ENCODE measurements at places on chromosomes 2 and 18.

DNA sequence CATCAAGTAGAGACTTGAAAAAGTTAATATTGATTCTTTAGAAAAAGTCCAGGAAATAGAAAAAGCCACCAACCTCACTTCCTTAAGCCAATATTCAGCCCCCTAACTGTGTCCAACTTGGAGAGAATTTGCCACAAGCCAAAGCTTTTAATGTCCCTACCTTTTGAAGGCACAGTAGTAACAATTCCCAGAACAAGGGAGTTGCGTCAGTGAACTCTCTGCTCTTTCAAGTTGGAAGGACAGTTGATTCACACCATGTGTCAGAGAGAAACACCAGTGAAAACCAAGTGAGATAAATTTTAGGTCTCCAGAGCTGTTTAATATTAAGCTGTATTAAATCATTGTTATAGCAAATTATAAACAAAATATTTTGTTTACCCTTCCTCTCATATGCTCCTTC is 66.1 kb downstream of the EXOC6B start:
- peaks cover 15% of the 10 kb centered on the region for H3K4me1 ChIP-seq
- H3K4me3 ChIP-seq, result no peak overlapping the region
- H3K36me3 ChIP-seq, result no peaks in the 10 kb centered on the region
- no peak overlapping the region for H3K27ac ChIP-seq

GRCh38 chr2:136030406-136030805 is 45.0 kb upstream of the DARS1 start:
- no peak for DNase-seq
- no peaks in the 10 kb centered on the region for H3K4me1 ChIP-seq
- no peak overlapping the region for H3K4me3 ChIP-seq
- no peaks in the 10 kb centered on the region for H3K36me3 ChIP-seq

GRCh38 chr18:40911582-40912254 is 1043.3 kb upstream of the PIK3C3 start:
- H3K36me3 ChIP-seq, result no peaks in the 10 kb centered on the region
- no peaks in the 10 kb centered on the region for H3K4me1 ChIP-seq
- H3K27me3 ChIP-seq, result no peaks in the 10 kb centered on the region
- H3K4me3 ChIP-seq, result no peak overlapping the region

DNA sequence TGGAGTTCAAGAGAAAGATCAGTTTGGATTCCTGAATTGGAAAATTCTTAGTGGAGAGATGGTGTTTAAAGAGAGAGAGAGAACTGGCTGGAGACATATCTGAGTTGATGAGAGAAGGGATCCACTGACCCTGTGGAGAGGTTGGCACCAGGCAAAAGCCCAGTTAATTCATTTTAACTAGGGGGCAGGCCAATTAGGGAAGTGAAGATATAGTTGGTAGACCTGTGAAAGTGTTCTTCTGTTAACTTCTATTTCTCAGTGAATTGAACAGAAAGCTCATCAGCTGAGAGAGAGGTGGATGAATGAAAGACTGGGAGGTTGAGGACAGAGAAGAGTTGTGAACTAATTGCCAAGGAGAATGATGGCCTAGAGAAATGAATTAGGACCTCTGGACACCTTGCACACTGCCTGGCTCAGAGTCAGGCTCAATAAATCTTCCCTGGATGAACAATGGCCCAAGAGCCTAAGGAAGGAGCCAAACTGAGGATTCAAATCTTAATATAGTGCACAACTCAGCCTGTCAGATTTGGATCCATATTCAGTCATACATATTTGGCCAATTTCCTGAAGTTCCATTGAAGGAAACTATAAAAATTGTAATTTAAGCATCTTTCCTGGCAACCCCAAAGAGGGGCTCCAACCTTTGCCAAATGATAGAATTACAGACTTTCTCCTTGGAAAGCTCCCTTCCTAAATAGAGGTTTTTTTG is 82.2 kb upstream of the RMDN2 start:
- no peak for DNase-seq
- no peaks in the 10 kb centered on the region for H3K27me3 ChIP-seq
- H3K4me3 ChIP-seq, result no peak overlapping the region
- H3K27ac ChIP-seq, result no peak overlapping the region
- no peaks in the 10 kb centered on the region for H3K4me1 ChIP-seq

DNA sequence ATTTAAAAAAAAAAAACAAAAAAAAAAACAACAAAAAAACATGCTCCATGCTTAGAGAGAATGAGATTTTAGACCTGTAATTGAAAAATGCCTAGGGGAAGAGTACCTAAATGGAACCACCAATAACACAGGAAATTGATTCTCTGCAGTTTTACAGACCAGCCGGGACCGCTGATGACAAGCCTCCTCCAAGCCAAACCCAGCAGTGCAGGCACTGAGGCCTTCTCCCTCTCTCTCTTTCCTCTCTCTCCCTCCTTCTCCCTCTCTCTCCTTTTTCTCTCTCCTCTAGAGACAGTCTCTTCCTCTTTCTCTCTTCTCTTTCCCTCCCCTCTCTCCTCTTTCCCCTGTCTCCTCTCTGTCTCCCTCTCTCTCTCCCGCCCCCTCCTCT is 228.8 kb upstream of the COPS8 start:
- H3K4me3 ChIP-seq, result no peak overlapping the region
- H3K27me3 ChIP-seq, result no peaks in the 10 kb centered on the region
- no peaks in the 10 kb centered on the region for H3K36me3 ChIP-seq
- H3K4me1 ChIP-seq, result peaks cover 6% of the 10 kb centered on the region

GRCh38 chr2:171492664-171493063 is 29.6 kb upstream of the CYBRD1 start:
- no peak overlapping the region for H3K27ac ChIP-seq
- H3K27me3 ChIP-seq, result no peaks in the 10 kb centered on the region
- no peak for DNase-seq

DNA sequence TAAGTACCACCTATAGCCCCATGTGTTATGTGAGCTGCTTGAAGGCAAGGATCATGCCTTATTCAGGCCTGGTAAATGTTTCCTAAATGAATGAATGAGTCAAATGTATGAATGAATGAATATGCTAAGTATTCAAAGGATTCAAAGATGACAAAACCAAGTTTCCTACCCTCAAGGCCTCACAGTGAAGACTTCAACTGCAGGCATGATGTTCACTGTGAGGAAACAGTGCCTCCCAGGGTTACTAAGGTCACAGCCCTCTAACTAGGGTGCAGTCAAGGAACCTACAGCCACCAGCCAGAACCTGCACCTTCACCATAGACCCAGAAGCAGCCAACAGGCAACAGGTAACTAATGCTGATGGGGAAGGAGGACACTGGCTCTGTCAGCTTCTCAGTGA is 69.3 kb downstream of the SUMO1 start:
- H3K4me3 ChIP-seq, result no peak overlapping the region
- H3K4me1 ChIP-seq, result no peaks in the 10 kb centered on the region
- no peaks in the 10 kb centered on the region for H3K36me3 ChIP-seq
- no peak overlapping the region for H3K27ac ChIP-seq

GRCh38 chr18:48391868-48392267 is 17.3 kb downstream of the ZBTB7C start:
- H3K27me3 ChIP-seq, result no peaks in the 10 kb centered on the region
- no peaks in the 10 kb centered on the region for H3K36me3 ChIP-seq
- no peak overlapping the region for H3K4me3 ChIP-seq
- H3K4me1 ChIP-seq, result peaks cover 26% of the 10 kb centered on the region
- H3K27ac ChIP-seq, result peak overlapping the region; percentile 41

DNA sequence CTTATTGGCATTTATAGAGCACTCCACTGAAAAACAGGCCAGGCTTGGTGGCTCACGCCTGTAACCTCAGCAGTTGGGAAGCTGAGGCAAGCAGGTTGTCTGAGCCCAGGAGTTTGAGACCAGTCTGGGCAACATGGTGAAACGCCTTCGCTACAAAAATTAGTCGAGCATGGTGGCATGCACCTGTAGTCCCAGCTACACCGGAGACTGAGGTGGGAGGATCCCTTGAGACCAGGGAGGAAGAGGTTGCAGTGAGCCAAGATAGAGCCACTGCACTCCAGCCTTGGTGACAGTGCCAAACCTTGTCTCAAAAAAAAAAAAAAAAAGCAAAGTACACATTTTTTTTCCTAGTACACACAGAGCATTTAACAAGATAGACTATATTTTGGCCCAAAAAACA is 96.1 kb downstream of the TGIF1 start:
- H3K36me3 ChIP-seq, result no peaks in the 10 kb centered on the region
- H3K27me3 ChIP-seq, result no peaks in the 10 kb centered on the region
- no peaks in the 10 kb centered on the region for H3K4me1 ChIP-seq
- no peak overlapping the region for H3K27ac ChIP-seq

- H3K36me3 ChIP-seq, result no peaks in the 10 kb centered on the region
- H3K4me3 ChIP-seq, result no peak overlapping the region
- DNase-seq, result no peak
- H3K4me1 ChIP-seq, result no peaks in the 10 kb centered on the region
- no peak overlapping the region for H3K27ac ChIP-seq
Observed at GRCh38 chr2:31401580-31401979, 13.0 kb downstream of the XDH start.

GRCh38 chr2:217371781-217372213 is 511.9 kb upstream of the TNP1 start:
- H3K4me3 ChIP-seq, result no peak overlapping the region
- peaks cover 9% of the 10 kb centered on the region for H3K4me1 ChIP-seq
- no peaks in the 10 kb centered on the region for H3K36me3 ChIP-seq
- no peak for DNase-seq
- no peak overlapping the region for H3K27ac ChIP-seq

- peak overlapping the region; percentile 85 for H3K4me3 ChIP-seq
- H3K4me1 ChIP-seq, result peaks cover 10% of the 10 kb centered on the region
- no peaks in the 10 kb centered on the region for H3K27me3 ChIP-seq
- H3K27ac ChIP-seq, result peak overlapping the region; percentile 99
- peak; percentile 62 for DNase-seq
Observed at GRCh38 chr2:42810971-42811811, 18.8 kb upstream of the HAAO start.

- H3K27me3 ChIP-seq, result no peaks in the 10 kb centered on the region
- H3K4me1 ChIP-seq, result peaks cover 3% of the 10 kb centered on the region
- no peak for DNase-seq
- H3K4me3 ChIP-seq, result no peak overlapping the region
- H3K27ac ChIP-seq, result no peak overlapping the region
Observed at GRCh38 chr18:3213300-3214059, 6.3 kb downstream of the MYOM1 start.

- DNase-seq, result no peak
- no peaks in the 10 kb centered on the region for H3K4me1 ChIP-seq
- no peaks in the 10 kb centered on the region for H3K36me3 ChIP-seq
- H3K4me3 ChIP-seq, result no peak overlapping the region
- no peak overlapping the region for H3K27ac ChIP-seq
Observed at GRCh38 chr2:31735716-31736115, 155.0 kb upstream of the SRD5A2 start.

DNA sequence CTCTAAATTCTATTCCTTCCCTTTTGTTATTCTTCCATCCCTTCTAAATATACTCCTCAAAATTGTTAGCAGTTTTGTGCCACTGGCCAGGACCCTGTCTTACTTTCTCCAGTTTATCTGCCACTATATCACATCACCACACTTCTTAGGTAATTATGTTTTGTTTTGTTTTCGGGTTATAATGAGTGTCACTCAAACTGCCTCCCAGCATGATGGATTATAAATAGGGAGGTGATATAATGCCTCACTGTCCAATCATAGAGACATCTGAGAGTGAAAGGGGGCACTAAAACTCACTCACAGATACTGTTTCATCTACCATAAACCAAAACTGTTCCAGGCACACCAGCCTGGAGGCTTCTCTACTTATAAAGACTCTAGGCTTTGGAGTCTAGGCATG is 3.5 kb downstream of the RSAD2 start:
- no peaks in the 10 kb centered on the region for H3K4me1 ChIP-seq
- no peaks in the 10 kb centered on the region for H3K36me3 ChIP-seq
- DNase-seq, result no peak

DNA sequence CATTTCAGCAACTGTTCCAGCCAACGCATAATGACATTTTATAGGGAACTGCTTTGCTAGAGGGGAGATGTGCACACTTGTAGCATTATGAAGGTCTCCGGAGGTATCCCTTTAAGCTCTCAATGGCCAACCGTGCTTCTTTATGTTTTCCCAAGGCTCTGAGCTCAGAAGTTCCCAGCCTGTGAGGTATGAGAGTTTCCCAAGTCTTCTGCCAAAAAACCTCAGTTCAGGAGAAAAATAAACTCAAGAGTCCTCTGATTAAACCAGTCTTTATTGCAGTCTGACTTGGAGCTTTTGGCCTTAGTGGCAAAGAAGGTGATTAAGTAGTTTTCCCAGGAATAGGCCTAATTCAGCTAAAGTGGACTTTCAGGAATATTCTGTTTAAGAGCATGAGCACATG is 35.4 kb upstream of the ZNF532 start:
- H3K36me3 ChIP-seq, result no peaks in the 10 kb centered on the region
- no peaks in the 10 kb centered on the region for H3K27me3 ChIP-seq
- peaks cover 24% of the 10 kb centered on the region for H3K4me1 ChIP-seq
- no peak overlapping the region for H3K4me3 ChIP-seq
- H3K27ac ChIP-seq, result peak overlapping the region; percentile 84

- no peaks in the 10 kb centered on the region for H3K27me3 ChIP-seq
- no peaks in the 10 kb centered on the region for H3K4me1 ChIP-seq
- no peak overlapping the region for H3K27ac ChIP-seq
- no peak overlapping the region for H3K4me3 ChIP-seq
- no peak for DNase-seq
Observed at GRCh38 chr18:14104906-14105748, 27.1 kb downstream of the ZNF519 start.

DNA sequence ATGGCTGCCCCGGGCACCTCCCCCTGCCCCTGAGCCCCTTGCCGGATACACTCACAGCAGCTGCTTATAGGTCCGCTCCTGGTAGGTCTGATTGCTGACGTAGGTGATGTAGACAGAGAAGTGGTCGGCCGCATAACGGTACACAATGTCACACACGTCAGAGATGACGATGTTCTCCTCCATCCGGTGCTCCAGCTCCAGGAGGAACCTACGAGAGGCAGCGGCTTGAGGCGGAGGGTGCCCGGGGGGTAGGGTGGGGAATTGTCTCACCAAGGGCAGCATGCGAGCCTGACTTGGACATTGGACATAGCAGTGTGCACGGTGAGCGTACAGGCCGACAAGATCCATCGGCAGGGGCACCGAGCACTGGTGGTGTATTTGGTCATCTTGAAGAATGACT is 22.8 kb downstream of the SNORC start:
- H3K4me1 ChIP-seq, result peaks cover 16% of the 10 kb centered on the region
- DNase-seq, result peak; percentile 9
- H3K4me3 ChIP-seq, result no peak overlapping the region

DNA sequence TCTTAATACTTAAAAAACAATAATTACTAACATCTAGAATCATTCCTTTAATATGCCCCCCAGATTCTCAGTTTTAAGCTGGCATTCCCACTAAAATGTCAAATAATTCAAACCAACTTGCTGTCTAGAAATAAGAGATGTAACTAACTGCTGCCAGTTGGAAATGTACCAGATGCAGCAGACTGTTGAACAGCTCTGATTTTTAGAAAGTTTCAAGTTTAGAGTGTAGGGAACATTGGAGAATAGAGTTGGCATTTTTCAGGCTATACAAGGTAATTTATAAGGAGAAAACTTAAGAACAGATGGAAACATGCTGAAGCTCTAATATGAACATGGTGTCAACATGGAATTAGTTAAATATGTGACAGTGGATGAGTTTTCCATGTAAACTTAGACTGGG is 101.4 kb downstream of the PTRHD1 start:
- no peak for DNase-seq
- no peak overlapping the region for H3K27ac ChIP-seq
- no peaks in the 10 kb centered on the region for H3K36me3 ChIP-seq

GRCh38 chr2:28958689-28959088 is 22.4 kb upstream of the TOGARAM2 start:
- no peaks in the 10 kb centered on the region for H3K27me3 ChIP-seq
- DNase-seq, result peak; percentile 65
- no peaks in the 10 kb centered on the region for H3K36me3 ChIP-seq
